ENCODE measurements at places on chromosomes 16 and 17. TPM values are rescaled to one million over a fixed set of nuclear protein-coding genes. Genes with fewer than 3 reads are reported as not detected.

GRCh38 chr16:68284847-68285246, 20.5 kb downstream of the SLC7A6 start:
- DNase-seq: no peak

DNA sequence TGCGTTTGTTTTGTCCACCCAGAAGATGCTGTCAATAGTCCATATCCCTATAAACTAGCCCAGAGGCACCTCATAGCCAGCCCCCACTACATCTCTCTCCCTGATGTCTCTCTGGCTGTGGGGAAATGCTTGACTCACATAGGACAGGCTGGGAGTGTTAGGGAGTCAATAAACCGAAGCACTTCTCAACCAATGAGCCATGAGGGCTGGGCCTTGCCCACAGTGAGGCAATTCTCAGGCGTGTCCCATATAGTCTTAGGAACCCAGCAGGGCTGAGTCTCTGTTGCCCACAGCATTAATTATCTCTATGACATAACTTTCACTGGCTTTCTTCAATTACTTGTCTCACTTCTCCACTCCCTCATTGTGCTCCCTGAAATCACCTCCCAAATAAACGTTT, 387.3 kb upstream of the CDH11 start:
- no peak for DNase-seq

DNA sequence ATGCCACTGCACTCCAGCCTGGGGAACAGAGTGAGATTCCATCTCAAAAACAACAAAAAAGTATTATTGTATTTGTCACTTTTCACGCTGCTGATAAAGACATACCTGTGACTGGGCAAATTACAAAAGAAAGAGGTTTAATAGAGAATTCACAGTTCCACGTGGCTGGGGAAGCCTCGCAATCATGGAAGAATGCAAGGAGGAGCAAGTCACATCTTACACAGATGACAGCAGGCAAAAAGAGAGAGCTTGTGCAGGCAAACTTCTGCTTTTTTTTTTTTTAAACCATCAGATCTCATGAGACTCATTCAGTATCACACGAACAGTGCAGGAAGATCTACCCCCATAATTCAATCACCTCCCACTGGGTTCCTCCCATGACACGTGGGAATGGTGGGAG, 41.5 kb upstream of the ETV4 start:
- DNase-seq: no peak

Gene NPB
- total RNA-seq: 1.8 TPM

Gene NATD1
- 1.9 TPM for total RNA-seq

Gene TMEM97
- 32.7 TPM for total RNA-seq
